ENCODE measurements at places on chromosomes 13 and 19.

- no peak for DNase-seq
- H3K4me1 ChIP-seq = no peaks in the 10 kb centered on the region
- H3K27me3 ChIP-seq = no peaks in the 10 kb centered on the region
- no peak overlapping the region for H3K27ac ChIP-seq
- H3K36me3 ChIP-seq = no peaks in the 10 kb centered on the region
Observed at GRCh38 chr13:92172191-92172590, 773.8 kb downstream of the GPC5 start.

- DNase-seq = no peak
- peaks cover 34% of the 10 kb centered on the region for H3K36me3 ChIP-seq
- H3K27me3 ChIP-seq = no peaks in the 10 kb centered on the region
- H3K4me1 ChIP-seq = peaks cover 4% of the 10 kb centered on the region
- no peak overlapping the region for H3K4me3 ChIP-seq
- no peak overlapping the region for H3K27ac ChIP-seq
Observed at GRCh38 chr13:112849500-112849899, 119.5 kb upstream of the MCF2L start.

DNA sequence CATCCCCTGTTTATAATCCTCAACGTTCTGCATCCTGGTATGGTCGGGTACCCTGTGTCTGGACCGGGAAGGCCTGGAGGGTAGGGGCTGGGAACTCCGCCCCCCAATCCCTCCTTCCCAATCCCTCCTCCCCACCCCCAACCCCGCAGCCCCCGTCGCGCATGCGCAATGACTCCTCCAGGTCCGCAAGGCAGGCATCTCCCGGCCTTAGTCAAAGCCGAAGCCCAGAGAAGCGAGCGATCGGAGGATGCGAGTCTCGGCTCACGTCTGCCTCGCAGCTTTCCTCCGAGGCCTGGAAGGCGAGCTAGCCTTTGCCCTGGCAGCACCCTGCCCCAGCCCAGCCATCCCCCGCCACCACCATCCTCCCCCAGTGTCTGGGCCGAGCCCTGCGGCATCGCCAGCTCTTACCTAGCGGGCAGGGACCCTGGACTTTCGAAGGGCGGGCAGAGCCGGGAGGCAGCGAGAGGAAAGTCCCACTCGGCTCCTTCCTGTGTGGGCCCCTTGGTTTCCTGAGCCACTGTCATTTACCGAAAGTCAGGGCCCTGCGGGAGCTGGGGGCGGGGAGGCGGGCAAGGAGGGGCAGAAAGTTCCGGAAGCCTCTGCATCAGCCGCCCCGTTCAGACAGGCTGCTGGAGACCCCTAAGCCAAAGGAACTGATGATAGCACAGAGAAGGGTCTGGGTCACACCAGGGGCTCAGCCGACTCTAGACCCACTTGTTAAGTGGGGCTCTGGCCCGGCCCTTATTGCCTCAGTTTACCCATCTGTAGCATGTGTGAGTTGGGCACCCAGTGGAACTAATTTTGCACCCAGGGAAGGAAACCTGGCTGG, at the start of gene JAK3:
Gene JAK3 (minus strand): TSS at position 445 of the 829 bp plus-strand sequence. CDS start 3,565 bp downstream, outside the sequence.
- peaks cover 18% of the 10 kb centered on the region for H3K27me3 ChIP-seq
- peak within 1 kb of the TSS; percentile 59 for H3K27ac ChIP-seq
- H3K36me3 ChIP-seq = no peaks in the 10 kb centered on the region
- H3K4me1 ChIP-seq = peaks cover 7% of the 10 kb centered on the region
- H3K4me3 ChIP-seq = peak within 1 kb of the TSS; percentile 34
- DNase-seq = peak; percentile 87

GRCh38 chr19:49205114-49205513, 47.5 kb downstream of the TRPM4 start:
- no peaks in the 10 kb centered on the region for H3K27me3 ChIP-seq
- peaks cover 2% of the 10 kb centered on the region for H3K4me1 ChIP-seq
- DNase-seq = peak; percentile 51
- H3K4me3 ChIP-seq = no peak overlapping the region

DNA sequence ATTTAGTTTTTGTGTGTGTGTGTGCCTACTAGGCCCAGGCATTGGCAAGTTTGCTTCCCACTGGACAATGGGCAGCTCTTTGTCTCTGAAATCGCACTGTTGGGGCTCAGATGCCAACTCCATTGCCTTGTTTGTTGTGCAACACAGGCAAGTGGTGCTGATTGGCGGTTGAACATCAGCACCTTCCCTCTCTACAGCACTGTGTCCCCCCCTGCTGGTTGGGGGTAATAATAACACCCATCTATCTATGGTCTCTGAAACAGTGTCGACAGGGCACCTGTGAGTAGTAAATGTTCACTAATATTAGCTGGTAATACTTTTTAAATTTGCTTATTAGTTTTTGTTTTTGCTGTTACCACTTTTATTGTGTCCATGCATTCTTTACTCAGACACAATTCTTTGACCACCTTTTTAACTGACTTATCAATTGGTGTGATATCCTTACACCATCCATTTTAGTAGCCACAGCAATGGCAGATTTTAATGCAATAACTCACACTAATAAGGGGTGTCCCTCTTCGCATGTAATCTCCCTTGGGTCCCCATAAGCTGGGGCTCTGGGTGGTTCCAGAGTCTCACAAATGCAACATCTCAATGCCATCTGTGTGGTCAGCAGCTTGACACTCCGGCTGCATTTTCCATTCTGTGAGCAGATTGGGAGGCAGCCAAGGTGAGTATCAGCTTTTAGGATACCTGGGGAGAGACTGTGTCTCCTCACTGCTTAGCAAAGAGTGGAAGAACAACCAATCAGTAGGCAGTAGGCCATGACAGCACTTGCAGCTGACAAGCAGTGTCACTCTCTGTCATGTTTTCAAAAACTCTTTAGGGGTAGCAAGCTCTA, 47.7 kb upstream of the UQCRFS1 start:
- peaks cover 22% of the 10 kb centered on the region for H3K4me1 ChIP-seq
- DNase-seq = no peak
- H3K4me3 ChIP-seq = no peak overlapping the region
- H3K27me3 ChIP-seq = no peaks in the 10 kb centered on the region

DNA sequence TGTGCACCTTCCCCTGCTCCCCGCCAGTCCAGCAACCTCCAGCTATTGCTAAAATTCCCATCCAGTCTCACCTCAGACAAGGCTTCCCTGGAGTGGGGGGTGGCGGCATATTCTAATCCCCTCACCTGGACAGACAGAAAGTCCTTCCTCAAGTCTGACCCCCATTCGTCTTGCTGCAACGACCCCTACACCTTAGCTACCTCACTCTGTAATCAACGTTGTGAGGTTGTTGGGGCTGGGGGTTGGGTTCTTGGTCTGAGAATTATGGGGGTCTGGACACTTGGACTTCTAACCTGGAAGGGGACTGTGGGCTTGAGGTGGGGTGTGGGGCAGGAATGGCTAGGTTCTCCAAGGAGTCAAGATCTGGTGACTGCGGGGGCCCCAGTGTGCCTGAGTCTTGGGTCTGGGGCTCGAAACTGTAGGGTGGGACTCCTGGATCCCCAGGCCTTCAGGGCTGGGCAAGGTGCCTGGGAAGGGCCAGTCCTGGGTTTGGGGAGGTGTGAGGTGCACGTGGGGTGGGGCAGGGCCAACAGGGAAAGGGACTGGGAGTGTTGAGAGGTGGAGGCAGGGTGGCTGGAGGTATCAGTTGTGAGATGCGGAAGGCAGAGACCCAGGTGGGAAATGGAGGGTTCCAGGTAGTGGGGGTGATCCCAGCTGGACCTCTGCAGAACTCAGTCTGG, 1.3 kb downstream of the FOXA3 start:
- peaks cover 11% of the 10 kb centered on the region for H3K4me1 ChIP-seq
- no peak overlapping the region for H3K4me3 ChIP-seq
- peaks cover 47% of the 10 kb centered on the region for H3K27me3 ChIP-seq
- DNase-seq = no peak

GRCh38 chr19:54208784-54209057, 8.1 kb downstream of the RPS9 start:
- H3K27me3 ChIP-seq = no peaks in the 10 kb centered on the region
- peaks cover 35% of the 10 kb centered on the region for H3K4me1 ChIP-seq
- peak overlapping the region; percentile 82 for H3K27ac ChIP-seq
- DNase-seq = no peak

GRCh38 chr19:1782521-1782920, 29.2 kb downstream of the ONECUT3 start:
- peaks cover 61% of the 10 kb centered on the region for H3K27me3 ChIP-seq
- no peaks in the 10 kb centered on the region for H3K36me3 ChIP-seq
- H3K27ac ChIP-seq = no peak overlapping the region
- peak; percentile 43 for DNase-seq

- H3K27me3 ChIP-seq = peaks cover 4% of the 10 kb centered on the region
- H3K27ac ChIP-seq = no peak overlapping the region
- H3K4me3 ChIP-seq = no peak overlapping the region
- peaks cover 7% of the 10 kb centered on the region for H3K4me1 ChIP-seq
- H3K36me3 ChIP-seq = no peaks in the 10 kb centered on the region
Observed at GRCh38 chr19:33736787-33737186, 59.9 kb upstream of the KCTD15 start.

- no peaks in the 10 kb centered on the region for H3K36me3 ChIP-seq
- H3K4me3 ChIP-seq = no peak overlapping the region
- no peak for DNase-seq
- H3K27ac ChIP-seq = no peak overlapping the region
- no peaks in the 10 kb centered on the region for H3K27me3 ChIP-seq
Observed at GRCh38 chr19:29098091-29098490, 114.9 kb downstream of the UQCRFS1 start.

DNA sequence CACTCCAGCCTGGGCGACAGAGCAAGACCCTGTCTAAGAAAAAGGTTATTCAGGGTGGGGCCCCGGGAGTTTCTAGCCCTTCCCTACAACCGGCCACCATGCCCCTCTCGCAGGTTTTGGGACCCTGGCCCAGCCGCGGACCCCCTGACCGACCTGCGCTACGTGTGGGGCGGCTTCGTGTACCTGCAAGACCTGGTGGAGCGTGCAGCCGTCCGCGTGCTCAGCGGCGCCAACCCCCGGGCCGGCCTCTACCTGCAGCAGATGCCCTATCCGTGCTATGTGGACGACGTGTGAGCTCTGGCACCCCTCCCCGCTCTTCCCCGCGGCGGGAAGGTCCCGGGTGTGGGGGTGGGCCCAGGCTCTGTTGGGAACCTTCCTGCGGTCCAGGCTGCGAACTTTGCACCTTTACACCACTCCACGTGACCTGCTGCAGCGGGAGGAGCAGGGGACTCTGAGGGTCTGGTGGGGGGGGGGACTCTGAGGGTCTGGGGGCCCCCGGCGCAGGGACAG, 6.3 kb downstream of the ABCA7 start:
- peaks cover 2% of the 10 kb centered on the region for H3K27me3 ChIP-seq
- H3K4me3 ChIP-seq = no peak overlapping the region
- DNase-seq = no peak

DNA sequence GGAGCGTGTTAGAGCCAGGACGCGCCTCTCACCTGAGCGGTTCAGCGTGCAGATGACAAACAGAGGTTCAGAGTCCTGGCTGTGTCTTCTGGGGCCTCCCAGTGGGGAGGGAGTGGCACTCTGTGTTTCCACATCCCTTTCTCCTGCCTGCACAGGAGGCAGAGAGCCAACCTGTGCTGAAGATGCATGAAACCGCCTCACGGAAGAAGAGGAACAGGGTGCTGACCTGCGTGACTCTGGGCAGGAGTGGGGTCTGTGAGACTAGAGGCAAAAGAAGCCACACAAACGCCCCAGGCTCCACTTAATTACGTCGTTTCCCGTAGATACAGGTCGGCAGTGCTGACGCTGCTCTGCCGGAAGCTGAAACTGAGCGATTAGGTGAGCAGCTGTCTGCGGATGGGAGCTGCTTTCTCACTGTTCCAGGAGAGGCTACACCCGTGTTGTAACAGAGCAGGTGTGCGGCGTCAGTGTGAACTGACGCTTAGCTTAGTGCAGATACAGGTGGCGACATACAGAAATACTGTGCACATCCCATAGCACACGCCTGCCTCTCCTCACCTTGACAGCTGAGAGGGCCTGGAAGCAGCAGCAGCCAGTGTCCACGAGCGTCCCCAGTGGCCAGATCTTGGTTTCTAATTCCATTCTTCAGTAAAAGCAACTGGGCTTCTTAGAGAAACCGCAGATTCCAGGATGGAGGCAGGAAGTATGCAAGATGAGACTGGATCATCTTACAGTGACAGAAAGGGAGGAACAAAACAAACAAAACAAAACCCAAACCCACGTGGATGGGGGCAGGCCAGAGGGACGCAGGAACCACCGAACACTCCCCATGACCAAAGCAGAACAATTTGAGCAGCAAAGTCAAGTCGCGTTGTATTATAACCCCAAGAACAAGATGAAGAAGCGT, 37.7 kb upstream of the MCF2L start:
- no peaks in the 10 kb centered on the region for H3K36me3 ChIP-seq
- H3K4me1 ChIP-seq = peaks cover 23% of the 10 kb centered on the region
- no peak overlapping the region for H3K27ac ChIP-seq

- no peak for DNase-seq
- H3K4me1 ChIP-seq = no peaks in the 10 kb centered on the region
- H3K27me3 ChIP-seq = no peaks in the 10 kb centered on the region
- H3K36me3 ChIP-seq = no peaks in the 10 kb centered on the region
Observed at GRCh38 chr19:28126135-28126898, 1086.6 kb downstream of the UQCRFS1 start.

GRCh38 chr13:31380715-31381114, 180.9 kb downstream of the B3GLCT start:
- H3K27me3 ChIP-seq = no peaks in the 10 kb centered on the region
- no peaks in the 10 kb centered on the region for H3K36me3 ChIP-seq
- H3K27ac ChIP-seq = no peak overlapping the region
- H3K4me1 ChIP-seq = no peaks in the 10 kb centered on the region

DNA sequence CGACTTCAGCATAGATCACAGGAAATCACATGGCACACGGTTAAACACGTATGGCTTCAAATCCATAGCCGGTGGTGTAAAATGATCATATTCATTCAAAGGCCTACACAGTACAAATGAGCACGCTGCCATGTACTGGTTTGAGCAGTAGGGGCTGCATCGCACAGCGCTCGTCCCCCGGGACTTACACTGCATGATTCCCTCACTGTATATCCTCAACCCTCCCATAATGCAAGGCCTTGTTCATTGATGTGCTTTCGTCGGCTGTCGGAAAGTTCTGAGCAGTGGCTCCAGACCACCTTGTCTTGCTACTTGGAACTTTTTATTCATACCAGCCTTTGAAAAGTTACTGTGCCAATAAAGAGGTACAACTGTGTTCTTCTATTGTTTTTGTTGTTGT, 578.2 kb downstream of the MYO16 start:
- no peaks in the 10 kb centered on the region for H3K4me1 ChIP-seq
- H3K36me3 ChIP-seq = no peaks in the 10 kb centered on the region
- no peak overlapping the region for H3K27ac ChIP-seq
- H3K4me3 ChIP-seq = no peak overlapping the region
- DNase-seq = no peak

GRCh38 chr19:55712804-55713631, 25.2 kb downstream of the NLRP9 start:
- DNase-seq = no peak
- H3K4me3 ChIP-seq = no peak overlapping the region
- no peaks in the 10 kb centered on the region for H3K27me3 ChIP-seq
- H3K4me1 ChIP-seq = no peaks in the 10 kb centered on the region
- H3K36me3 ChIP-seq = no peaks in the 10 kb centered on the region
